ENCODE measurements at places on chromosomes 1 and 21.

- no peak for DNase-seq
Measured at GRCh38 chr1:153796786-153797659, 21.8 kb downstream of the SLC27A3 start.

- no peak for DNase-seq
Measured at GRCh38 chr21:31395268-31395667, 51.2 kb upstream of the TIAM1 start.

DNA sequence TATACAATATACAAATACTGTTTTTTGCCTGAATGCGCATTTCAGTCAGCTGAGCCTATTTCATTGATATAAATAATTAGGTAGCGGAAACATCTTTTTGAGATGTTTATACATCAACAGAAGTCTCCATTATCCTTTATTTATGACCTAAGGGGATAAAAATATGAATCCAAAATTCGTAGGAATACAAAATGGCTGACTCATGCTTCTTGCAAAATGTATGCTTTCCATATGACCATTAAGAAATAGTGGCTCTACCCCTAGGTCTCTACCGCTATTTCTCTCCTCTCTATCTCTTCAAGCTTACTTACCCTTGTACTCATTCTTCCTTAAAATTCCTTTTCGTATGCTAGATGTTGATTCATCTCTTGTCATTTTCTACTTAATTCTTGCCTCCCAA is 338.4 kb upstream of the TMPRSS15 start:
- no peak for DNase-seq

DNA sequence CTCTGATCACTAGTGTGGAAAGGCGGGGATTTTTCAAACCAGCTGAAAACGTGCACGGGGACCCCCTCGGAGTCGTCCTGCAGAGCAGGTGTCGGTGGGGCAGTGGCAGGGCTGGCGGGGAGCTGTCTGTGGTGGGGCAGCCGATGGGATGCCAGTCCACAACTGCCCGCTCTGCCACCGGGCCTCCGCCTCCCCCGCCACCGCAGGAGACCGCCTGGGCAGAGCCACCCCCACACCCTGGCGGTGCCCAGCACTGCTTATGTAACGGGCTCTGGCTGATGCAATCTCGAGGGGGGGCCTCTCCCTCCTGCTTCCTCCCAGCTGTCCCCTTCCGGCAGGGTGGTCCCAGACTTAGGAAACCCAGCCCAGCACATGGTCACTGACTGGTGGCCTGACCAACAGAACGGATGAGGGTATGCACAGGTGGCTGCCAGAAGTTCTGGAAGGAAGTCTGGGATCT is 9.3 kb downstream of the CHD5 start:
- DNase-seq, result no peak

DNA sequence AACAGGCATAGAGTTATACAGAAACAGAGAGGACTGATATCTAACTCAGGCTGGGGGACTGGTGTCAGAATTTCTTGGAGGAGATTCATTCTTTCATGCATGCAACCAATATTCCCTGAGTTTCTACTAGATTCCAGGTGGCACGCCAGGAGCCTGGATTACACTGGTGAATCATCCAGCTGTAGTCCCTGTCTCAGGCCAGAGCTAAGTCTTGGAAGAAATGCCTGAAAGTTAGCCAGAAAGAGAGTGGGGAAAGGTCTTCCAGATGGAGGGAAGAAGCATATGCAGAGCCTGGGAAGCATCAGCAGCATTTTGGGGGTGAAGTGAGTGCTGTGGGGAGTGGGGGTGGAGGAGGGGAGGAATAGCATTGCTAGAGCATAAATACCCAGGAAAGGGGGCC is 239.1 kb downstream of the OMA1 start:
- no peak for DNase-seq

DNA sequence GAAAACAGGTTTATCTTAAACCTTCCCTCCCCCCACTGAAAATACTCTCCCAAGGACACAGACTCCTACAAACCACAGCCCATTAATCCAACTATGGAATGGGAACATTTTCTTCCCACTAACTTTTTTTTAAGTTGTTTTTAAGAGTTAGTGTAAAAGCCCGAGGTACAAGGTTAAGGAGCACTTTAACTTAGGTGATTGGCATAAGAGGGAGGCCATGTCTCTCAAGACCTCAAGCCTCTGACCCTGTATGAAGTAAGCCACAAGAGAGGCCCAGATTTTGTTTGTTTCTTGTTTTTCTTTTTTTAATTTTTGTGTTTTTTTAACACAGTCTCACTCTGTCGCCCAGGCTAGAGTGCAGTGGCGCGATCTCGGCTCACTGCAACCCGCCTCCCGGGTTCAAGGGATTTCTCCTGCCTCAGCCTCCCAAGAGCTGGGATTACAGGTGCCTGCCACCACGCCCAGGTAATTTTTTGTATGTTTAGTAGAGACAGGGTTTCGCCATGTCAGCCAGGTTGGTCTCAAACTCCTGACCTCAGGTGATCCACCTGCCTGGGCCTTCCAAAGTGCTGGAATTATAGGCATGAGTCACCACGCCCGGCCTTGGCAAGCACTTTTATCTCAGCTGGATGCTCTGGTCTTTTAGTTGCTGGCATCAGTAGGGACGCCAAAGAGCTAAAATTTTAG is 14.4 kb downstream of the ARMH1 start:
- no peak for DNase-seq

DNA sequence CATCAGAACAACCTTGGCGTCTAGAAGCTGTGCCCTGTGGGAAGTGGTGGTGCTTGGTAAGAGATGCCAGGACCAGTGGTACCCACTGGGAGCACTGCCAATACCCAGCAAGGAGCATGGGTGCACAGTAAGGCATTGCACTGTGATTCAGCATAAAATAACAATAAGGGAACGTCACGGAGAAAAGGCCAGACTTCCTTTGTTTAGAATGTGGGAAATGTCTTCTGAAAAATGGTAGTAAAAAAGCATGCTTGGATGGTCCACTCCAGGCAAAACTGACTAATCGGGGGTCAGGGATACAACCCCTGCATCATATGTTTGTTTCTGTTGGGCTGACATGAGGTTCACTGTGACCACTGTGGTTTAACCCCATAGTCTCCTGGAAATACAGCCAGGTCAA is 14.7 kb downstream of the METTL18 start:
- DNase-seq, result no peak

DNA sequence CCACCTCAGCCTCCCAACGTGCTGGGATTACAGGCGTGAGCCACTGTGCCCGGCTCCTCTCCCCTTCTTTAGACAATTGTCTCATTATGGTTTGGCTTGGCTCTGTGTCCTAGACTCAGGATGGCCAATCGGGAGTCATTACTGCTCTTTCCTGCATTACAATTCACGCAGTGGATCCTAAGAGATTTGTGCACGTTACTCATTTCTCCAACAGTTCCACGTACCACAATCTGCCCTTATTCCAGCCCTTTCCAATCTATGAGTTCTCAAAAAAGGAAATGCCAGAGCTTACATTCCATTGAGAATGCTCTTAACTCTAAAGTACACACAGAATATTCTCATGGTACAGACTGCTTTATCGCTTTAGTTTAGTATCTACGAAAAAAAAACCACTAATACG is 357.0 kb downstream of the GPATCH2 start:
- no peak for DNase-seq

DNA sequence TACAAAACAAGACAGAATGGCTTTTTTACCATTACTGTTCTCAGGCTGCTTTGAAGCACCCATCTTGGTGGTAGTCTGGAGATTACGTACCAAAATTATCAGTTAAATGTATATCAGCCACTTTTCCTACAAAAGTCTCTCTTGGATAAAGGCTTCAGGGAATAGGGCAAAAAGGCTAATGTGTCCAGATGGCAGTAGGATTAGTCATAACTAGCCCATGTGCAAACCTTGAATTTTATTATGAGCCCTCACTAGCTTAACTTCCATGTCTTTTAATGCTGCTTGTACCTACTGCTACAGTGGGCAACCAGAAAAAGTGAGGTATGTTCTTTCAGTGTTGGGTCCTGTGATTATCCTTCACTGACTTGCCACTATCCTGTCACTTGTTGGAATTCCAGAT is 51.0 kb downstream of the PLPPR4 start:
- no peak for DNase-seq

DNA sequence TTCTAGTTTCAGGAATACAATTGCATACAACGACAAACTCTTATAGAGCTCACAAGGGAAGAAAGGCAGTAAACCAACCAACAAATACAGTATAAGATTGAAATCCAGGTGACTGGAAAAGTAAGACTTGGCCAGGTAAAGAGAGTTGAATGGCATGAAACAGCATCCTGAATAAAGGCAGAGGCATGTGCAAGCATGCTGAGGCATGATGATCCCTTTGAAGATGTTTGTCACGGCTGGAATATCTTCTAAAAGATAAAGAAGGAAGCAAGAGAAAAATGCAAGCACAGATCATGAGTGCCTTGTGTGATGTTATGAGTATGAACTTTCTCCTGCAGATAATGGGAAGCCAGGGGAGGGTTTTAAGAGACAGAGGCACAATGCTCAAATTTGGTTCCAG is 83.3 kb upstream of the SPATA6 start:
- DNase-seq, result no peak

GRCh38 chr21:14762734-14763694 is 216.9 kb upstream of the SAMSN1 start:
- DNase-seq, result no peak

- DNase-seq, result no peak
Measured at GRCh38 chr1:214688891-214689290, 85.9 kb downstream of the CENPF start.

GRCh38 chr1:201715351-201715750 is 113.6 kb upstream of the IPO9 start:
- no peak for DNase-seq

DNA sequence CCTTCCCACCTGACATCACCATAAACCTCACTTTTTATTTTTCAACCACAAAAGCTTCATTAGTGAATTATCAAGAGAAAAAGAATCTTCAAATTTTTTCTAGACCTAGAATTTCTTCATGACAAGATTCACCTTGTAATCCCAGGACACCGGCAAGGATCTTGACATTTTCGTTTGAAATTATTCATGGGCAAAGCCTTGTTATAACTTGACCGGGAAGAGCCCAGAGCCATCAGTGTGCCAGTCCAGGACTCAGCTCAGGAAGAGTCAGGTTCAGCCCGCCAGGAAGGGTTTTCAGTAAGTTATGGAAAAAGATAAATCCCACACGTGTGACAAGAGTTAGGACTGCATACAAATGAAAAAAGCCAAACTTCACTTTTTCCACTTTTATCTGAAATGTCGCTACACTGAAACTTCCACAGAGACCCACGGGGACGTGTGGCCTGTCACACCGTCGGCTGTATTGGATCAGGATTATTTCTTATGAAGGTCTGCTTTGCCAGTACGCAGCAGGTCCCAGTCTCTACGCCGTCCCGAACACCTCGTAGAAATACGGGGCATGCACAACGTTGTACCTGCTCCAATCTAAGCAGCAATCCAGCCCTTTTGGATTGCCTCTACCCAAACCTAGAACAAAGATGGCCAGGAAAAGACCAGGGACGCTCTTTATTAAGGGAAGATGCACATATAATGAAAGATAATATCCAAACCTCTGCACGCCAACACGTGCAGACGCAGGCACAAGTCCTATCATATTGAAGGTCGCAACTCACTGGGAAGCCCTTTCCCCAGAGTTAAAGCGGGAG is 916 bp downstream of the F3 start:
- DNase-seq, result no peak

DNA sequence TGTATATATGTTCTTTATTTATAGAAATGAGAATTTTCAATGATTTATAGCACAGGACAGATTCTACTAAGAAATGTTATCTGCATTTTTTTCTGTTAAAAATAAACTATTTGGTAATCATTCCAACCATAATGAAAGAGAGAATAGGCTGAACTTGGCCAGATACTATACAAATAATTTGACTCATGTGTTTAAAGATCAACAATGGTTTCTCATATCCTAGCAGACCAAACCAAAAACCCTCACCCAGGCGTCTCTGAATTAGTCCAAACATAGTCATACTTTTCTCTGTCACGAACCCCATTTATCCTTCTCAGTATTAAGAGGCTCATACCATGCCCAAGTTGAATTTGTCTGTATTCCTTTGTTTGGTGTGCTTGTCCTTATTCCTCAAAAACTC is 40.3 kb downstream of the RPE65 start:
- DNase-seq, result no peak

GRCh38 chr1:5273280-5274003 is 619.0 kb downstream of the AJAP1 start:
- DNase-seq, result no peak

DNA sequence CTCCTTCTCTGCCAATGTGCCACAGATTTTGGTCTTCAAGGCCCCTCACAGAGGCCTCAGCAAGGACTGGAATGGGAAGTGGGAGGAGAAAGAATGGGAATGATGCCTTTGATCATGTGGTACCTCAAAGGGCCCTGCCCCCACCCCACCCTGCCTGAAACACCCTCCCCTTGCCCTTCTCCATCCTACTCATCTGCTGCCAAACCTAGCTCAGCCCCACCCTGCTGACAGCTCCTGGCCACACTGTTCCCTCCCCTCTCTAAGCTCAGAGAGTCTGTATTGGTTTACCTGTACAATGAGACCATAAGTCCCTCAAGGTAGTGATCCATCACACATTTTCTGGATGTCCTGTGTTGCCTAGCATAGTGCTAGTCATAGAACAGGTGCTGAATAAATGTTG is 6.7 kb upstream of the ARHGAP30 start:
- no peak for DNase-seq

- no peak for DNase-seq
Measured at GRCh38 chr21:28627691-28628090, 365.0 kb downstream of the LTN1 start.

DNA sequence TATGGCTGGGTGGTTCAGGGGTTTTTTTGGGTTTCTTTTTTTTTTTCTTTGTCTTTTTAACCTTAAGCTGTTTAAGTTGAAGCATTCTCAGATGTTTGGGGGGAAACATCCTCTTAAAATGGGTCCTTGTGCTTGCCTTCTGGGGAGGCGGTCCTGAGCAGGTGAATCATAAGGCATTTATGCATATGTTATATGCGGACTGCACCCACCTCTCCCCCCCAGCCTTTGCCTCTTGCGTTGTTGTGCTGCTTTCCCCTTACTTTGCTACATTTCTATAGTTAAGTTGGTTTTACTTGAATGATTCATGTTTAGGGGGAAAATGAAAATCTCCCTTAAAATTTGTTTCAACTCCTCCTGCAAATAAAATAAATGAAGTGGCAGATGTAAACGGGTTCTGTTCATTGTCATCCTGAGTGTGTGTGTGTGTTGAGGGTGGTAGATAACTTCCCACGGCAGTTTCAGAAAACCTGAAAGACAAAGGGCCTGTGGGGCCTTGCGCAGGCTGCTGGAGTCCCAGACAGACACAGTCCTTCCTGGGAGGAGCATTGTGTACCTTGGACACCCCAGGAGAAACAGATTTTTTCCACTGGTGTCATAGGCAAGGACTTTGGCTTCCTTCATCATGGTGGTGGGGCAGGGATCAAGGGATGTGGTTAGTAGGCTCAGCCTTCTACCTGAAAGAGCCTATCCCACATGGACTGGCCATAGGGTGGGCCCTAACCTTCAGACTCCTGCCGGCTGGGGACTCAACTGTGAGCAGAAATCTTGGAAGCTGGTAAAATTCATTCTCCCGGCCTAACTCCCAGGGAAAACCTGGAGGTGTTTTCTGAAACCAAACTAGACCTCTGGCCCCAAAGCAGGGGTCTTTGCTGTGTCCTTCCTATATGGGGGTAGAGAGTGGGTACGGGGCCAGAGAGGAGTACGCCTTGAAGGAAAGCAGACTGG is 926 bp upstream of the SH3D21 start:
- no peak for DNase-seq
